ENCODE measurements at places on chromosomes 1 and 21. TPM values are rescaled to one million over a fixed set of nuclear protein-coding genes. Genes with fewer than 3 reads are reported as not detected.

DNA sequence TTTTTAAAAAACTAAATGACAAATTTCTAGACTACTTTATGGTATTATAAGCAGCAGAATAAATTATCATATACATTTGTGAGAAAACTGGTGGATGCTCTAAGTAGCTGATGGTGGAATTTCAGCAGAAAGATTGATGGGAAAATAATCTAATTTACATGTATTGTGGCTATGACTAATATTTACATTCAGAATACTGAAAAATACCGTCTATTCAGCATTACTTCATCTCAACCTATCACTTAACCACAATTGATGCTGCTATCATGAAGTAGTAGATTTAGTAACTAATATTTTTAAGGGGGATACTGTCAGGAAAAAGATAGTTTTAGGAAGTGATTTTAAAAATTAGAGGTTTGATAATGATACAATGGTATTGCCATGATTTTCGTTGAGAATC is 137.9 kb downstream of the IFI44 start:
- DNase-seq: no peak

GRCh38 chr1:82849460-82849859 is 1048.7 kb downstream of the ADGRL2 start:
- DNase-seq: no peak

GRCh38 chr1:52550447-52550846 is 2.4 kb downstream of the TUT4 start:
- DNase-seq: no peak

DNA sequence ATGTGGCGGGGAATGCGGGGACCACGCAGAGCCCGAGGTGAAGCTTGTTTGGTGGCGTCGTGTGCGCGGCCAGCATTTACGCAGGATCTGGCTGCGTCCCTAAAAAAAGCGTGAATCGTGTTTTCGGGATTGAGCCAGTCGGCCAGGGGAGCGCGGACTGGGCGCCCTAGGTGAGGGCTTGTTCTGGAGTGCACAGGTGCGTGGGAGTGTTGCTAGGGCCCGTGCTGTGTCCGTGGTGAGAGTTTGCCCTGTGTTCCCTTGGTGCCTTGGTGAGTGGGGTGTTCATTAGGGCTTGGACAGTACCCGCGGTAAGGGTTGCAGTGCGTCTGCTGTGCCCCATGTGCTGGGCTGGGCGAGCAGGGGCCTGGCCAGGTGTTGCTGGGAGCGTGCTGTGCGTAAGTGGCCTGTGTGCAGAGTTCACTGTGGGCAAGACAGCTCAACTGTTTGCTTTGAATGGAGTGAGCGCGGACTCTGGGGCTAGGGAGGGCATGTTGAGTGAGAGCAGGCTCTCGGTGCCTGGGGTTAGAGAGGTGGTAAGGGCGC is 673 bp downstream of the CD46 start:
- peak; percentile 24 for DNase-seq

DNA sequence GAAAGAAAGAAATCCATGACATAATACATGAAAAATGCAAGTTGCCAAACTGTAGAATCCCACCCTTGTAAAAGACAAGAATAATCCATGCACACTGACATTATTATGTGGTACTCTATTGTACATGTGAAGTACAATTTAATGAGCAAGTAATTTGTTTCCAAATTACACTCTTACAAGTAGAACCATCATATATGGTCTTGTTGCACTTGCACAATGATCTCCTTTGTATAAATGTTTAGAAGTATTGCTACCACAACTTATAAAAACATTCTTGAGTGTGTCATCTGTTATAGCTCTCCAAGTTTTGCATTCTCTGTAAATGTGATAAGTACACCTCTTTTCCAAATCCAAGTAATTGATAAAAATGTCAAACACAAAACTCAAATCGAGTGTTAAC is 29.1 kb upstream of the ZNF281 start:
- DNase-seq: no peak

- DNase-seq: no peak
Measured at GRCh38 chr1:153140484-153140883, 10.2 kb downstream of the SPRR2G start.

DNA sequence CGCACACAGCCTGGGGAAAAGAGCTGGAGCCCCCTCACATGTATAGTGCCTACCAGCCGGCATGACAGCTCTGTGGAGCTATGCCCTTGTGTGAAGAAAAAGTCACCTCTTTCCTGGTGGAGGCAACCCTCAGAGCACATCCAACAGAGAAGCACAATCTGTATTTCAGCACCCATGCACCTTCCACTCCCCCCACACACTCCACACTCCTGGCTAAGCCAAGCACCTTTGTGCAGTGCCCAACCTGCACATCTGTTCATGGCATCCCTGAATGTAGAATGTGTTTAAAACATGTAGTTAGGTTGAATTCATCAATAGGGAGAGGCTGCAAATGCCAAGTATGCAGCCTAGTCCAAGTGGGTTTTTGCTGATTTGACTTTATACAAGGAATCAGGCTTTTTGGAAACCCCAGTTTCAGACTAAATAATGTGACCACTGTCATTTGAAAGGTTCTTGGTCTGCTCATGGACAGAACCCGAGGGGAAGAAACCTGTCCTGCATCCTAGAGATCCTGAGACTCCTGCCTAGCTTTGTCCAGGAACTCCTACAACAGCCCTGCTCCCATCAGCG is 197.1 kb downstream of the TOMM20 start:
- no peak for DNase-seq

Gene RIPK4
- 5.0 TPM for polyA plus RNA-seq

Gene PAPPA2
- 0.18 TPM for polyA plus RNA-seq

All from lung (tissue), 17 donors.